ENCODE measurements at places on chromosomes 1 and 21. TPM values are rescaled to one million over a fixed set of nuclear protein-coding genes. Genes with fewer than 3 reads are reported as not detected.

TMPRSS3 gene
- total RNA-seq, result 49.1 TPM

ASB17 gene
- total RNA-seq, result not detected

DNA sequence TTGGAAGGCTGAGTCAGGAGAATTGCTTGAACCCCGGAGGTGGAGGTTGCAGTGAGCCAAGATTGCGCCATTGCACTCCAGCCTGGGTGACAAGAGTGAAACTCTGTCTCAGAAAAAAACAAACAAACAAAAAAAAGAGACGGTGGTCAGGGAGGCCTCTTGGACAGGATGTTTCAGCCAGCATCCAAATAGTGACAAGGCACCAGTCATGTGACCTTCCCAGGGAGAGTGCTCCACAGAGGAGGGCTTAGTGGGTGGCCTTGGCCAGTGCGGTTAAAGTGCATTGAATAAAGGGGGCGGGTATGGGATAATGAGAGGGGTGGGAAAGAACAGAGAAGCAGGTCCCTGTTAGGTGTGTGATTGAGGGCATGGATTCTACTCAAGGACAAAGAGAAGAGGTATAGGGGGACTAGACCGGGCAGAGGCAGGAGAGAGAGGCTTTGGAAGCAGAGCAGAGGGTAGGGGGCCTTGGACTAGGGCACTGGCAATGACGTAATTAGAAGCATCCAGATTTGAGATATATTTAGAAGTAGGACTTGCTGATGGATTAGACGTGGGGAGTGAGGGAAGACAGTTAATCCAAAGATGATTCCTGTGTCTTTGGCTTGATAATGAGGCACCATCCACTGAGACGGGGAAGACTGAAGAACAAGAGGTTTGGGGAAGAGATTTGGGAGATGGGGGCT, 12.0 kb upstream of the RYR2 start:
- no peak for DNase-seq
- H3K36me3 ChIP-seq, result no peaks in the 10 kb centered on the region
- H3K27ac ChIP-seq, result no peak overlapping the region
- H3K4me3 ChIP-seq, result no peak overlapping the region

GRCh38 chr1:207579436-207579799, 65.5 kb upstream of the CR1L start:
- peak; percentile 20 for DNase-seq
- no peak overlapping the region for H3K27ac ChIP-seq
- no peaks in the 10 kb centered on the region for H3K4me1 ChIP-seq
- no peaks in the 10 kb centered on the region for H3K27me3 ChIP-seq

- no peak for DNase-seq
- H3K27me3 ChIP-seq, result peaks cover 3% of the 10 kb centered on the region
- no peaks in the 10 kb centered on the region for H3K36me3 ChIP-seq
- H3K4me1 ChIP-seq, result no peaks in the 10 kb centered on the region
- H3K27ac ChIP-seq, result no peak overlapping the region
- H3K4me3 ChIP-seq, result no peak overlapping the region
These were observed 35.8 kb downstream of the GLIS1 start for GRCh38 chr1:53703174-53703573.

- H3K27me3 ChIP-seq, result no peaks in the 10 kb centered on the region
- no peaks in the 10 kb centered on the region for H3K36me3 ChIP-seq
- H3K4me3 ChIP-seq, result no peak overlapping the region
These were observed 280.3 kb downstream of the OMA1 start for GRCh38 chr1:58266242-58266641.

DNA sequence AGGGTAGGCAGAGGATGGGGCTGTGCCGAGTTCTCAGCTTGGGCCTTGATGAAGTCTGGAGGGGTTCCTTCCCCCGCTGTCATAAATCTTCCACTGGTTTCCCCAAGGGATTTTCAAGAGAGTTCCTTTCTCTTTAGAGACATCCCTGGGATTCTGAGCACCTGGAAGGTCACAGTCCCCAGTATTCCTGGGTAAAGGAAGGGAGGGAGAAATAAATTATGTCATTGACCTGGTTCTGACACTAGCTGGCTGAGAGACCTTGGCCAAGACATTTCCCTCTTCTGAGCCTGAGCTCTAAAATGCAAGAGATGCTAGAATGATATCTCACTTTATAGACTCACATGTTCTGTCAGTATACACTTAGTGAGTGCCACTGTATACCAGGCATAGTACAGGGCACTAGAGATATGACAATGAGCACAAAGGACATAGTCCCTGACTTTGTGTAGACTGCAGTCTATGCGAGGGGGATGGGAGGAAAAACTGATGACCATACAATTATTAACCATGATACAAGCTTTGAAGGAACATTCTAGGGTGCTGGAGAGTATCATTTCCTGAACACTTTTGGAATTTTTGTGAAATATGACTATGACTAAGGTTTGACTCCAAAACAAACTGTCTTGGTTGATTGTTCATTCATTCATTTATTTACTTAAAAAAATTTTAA, 165.8 kb upstream of the JUN start:
- no peaks in the 10 kb centered on the region for H3K27me3 ChIP-seq
- H3K27ac ChIP-seq, result no peak overlapping the region
- no peaks in the 10 kb centered on the region for H3K36me3 ChIP-seq
- H3K4me3 ChIP-seq, result no peak overlapping the region
- H3K4me1 ChIP-seq, result peaks cover 26% of the 10 kb centered on the region

GRCh38 chr1:27856561-27857343, 15.6 kb upstream of the THEMIS2 start:
- H3K27me3 ChIP-seq, result no peaks in the 10 kb centered on the region
- no peak for DNase-seq
- H3K4me1 ChIP-seq, result peaks cover 5% of the 10 kb centered on the region
- no peak overlapping the region for H3K27ac ChIP-seq
- H3K4me3 ChIP-seq, result no peak overlapping the region
- H3K36me3 ChIP-seq, result peaks cover 1% of the 10 kb centered on the region

UBASH3A gene
- total RNA-seq, result 38.9 TPM

DNA sequence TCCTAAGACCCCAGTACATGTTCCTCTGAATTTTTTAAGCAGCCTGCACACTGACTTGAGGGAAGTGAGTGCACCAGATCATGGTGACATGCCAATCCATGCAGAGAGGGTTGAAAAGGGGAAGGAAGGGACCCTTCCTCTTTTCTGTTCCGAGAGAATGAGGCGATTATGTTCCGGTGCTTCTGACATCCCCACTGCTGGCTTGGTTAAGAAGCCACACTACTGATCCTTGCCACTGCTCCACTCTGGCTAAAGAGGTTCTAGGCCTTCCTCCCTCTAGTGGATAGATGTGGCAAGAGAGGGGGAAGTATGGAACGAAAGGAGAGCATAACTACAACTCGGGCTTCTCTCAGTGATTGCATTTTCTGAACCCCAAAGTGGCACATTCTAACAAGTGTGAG, 1.8 kb upstream of the CYB5R1 start:
- H3K4me3 ChIP-seq, result no peak overlapping the region
- H3K4me1 ChIP-seq, result peaks cover 24% of the 10 kb centered on the region
- peak; percentile 46 for DNase-seq
- H3K27me3 ChIP-seq, result no peaks in the 10 kb centered on the region
- H3K27ac ChIP-seq, result no peak overlapping the region

- no peak for DNase-seq
- peaks cover 26% of the 10 kb centered on the region for H3K4me1 ChIP-seq
- peaks cover 35% of the 10 kb centered on the region for H3K36me3 ChIP-seq
- H3K27me3 ChIP-seq, result no peaks in the 10 kb centered on the region
- no peak overlapping the region for H3K27ac ChIP-seq
These were observed 13.8 kb downstream of the RBM34 start for GRCh38 chr1:235147269-235147668.

- H3K36me3 ChIP-seq, result peaks cover 22% of the 10 kb centered on the region
- peaks cover 67% of the 10 kb centered on the region for H3K4me1 ChIP-seq
- H3K4me3 ChIP-seq, result peak overlapping the region; percentile 92
- peak overlapping the region; percentile 70 for H3K27ac ChIP-seq
- no peaks in the 10 kb centered on the region for H3K27me3 ChIP-seq
These were observed 1.8 kb downstream of the PTTG1IP start for GRCh38 chr21:44871576-44872269.

DNA sequence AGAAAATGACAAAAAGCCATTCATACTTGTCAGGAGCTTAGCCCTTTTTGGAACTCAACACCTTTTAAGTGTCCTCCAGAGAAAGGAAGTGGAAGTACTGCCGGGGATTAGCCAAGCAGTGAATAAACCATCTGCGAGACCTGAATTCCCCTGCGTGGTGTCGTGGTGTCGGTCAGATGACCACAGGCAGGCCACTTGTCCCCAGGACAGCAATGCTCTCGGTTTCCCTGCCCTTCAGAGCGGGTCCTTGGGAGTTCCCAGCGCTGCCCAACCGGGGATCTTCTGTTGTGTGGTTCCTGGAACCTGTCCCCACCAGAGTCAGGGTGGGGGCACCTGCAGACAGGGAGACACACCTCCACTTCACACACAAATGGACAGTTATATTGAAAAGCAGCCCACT, 9.2 kb downstream of the GPR157 start:
- H3K27me3 ChIP-seq, result no peaks in the 10 kb centered on the region
- H3K36me3 ChIP-seq, result no peaks in the 10 kb centered on the region
- H3K27ac ChIP-seq, result no peak overlapping the region

VHLL gene
- total RNA-seq, result not detected

DNA sequence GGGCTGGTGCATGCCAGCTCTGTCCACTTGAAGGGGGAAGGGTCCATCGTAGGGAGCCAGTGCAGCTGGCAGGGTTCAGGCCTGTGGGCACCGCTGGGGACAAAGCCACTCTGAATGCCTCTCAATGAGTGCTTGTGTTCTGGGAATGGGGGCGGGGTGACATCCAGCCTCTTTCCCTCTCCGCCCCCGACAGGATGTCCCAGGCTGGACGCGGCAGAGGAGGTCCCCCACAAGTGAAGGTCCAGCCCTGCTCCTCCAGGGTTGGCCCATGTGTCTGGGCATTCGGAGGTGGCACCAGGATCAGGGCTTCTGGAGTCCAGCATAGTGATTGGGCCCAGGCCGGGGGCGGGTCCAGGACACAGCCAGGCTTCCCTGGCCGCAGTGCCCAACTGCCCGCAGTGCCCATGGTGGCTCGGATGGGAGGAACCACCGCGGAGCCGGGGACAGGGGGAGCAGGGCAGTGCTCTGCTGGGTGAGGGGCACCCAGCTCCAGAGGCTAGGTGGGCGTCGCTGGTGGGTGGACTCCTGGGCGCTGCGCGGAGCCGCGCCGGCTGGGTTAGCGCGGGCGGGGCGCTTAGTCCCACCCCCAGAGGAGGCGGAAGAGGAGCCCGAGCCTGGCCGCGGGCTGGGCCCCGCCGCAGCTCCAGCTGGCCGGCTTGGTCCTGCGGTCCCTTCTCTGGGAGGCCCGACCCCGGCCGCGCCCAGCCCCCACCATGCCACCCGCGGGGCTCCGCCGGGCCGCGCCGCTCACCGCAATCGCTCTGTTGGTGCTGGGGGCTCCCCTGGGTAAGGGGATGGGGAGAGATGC, at the start of gene SHISA4:
TSS of gene SHISA4 (plus strand) at position 617 of the 808 bp plus-strand sequence. CDS start at position 714, 97 bp downstream.
- no peaks in the 10 kb centered on the region for H3K36me3 ChIP-seq
- peaks cover 43% of the 10 kb centered on the region for H3K27me3 ChIP-seq
- DNase-seq, result peak; percentile 19
- peaks cover 5% of the 10 kb centered on the region for H3K4me1 ChIP-seq

GRCh38 chr1:5993556-5994491, 1.6 kb upstream of the NPHP4 start:
- H3K27ac ChIP-seq, result peak overlapping the region; percentile 92
- peak overlapping the region; percentile 99 for H3K4me3 ChIP-seq
- H3K27me3 ChIP-seq, result no peaks in the 10 kb centered on the region

GRCh38 chr1:12130466-12131130, 36.2 kb upstream of the TNFRSF1B start:
- no peak for DNase-seq
- H3K4me3 ChIP-seq, result no peak overlapping the region
- H3K36me3 ChIP-seq, result no peaks in the 10 kb centered on the region
- no peaks in the 10 kb centered on the region for H3K27me3 ChIP-seq
- peaks cover 54% of the 10 kb centered on the region for H3K4me1 ChIP-seq

CLSTN1 gene
- total RNA-seq, result 30.4 TPM

DNA sequence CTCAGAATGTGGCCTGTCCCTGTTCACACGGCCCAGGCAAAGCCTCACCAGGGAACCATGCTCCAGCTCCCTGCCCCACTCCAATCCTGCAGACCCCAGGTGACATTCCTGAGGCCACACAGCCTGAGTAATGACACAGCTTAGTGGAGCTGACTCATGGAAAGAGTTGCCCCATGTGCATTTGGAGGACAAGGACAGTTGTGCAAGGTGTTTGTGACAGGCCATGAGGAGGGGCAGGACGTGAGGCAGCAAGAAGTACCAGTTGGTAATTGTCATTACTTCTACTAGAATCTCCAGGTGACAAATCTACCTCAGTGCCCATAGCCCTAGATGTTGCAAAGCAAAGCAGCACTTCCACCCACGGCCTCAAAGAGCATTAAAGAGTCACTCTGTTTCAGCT, 15.2 kb downstream of the PRR9 start:
- no peak for DNase-seq
- no peak overlapping the region for H3K4me3 ChIP-seq
- H3K36me3 ChIP-seq, result no peaks in the 10 kb centered on the region
- no peaks in the 10 kb centered on the region for H3K4me1 ChIP-seq
- no peak overlapping the region for H3K27ac ChIP-seq

AADACL3 gene
- total RNA-seq, result not detected

- H3K36me3 ChIP-seq, result peaks cover 15% of the 10 kb centered on the region
- H3K4me1 ChIP-seq, result peaks cover 19% of the 10 kb centered on the region
- H3K27ac ChIP-seq, result no peak overlapping the region
These were observed 125.8 kb downstream of the SLC45A1 start for GRCh38 chr1:8443558-8444194.

- peaks cover 12% of the 10 kb centered on the region for H3K36me3 ChIP-seq
- H3K4me1 ChIP-seq, result peaks cover 46% of the 10 kb centered on the region
- peak; percentile 50 for DNase-seq
- H3K27me3 ChIP-seq, result no peaks in the 10 kb centered on the region
These were observed 36.7 kb upstream of the WASF2 start for GRCh38 chr1:27526569-27527222.

- H3K4me1 ChIP-seq, result no peaks in the 10 kb centered on the region
- H3K27ac ChIP-seq, result no peak overlapping the region
- H3K36me3 ChIP-seq, result no peaks in the 10 kb centered on the region
- H3K4me3 ChIP-seq, result no peak overlapping the region
These were observed 102.0 kb upstream of the VANGL1 start for GRCh38 chr1:115539736-115540135.

GRCh38 chr1:162361349-162361748, 15.3 kb downstream of the SPATA46 start:
- H3K27ac ChIP-seq, result no peak overlapping the region
- H3K4me1 ChIP-seq, result no peaks in the 10 kb centered on the region
- no peak for DNase-seq

- DNase-seq, result no peak
- H3K4me1 ChIP-seq, result no peaks in the 10 kb centered on the region
- peaks cover 74% of the 10 kb centered on the region for H3K36me3 ChIP-seq
- no peak overlapping the region for H3K4me3 ChIP-seq
- H3K27ac ChIP-seq, result peak overlapping the region; percentile 79
- H3K27me3 ChIP-seq, result no peaks in the 10 kb centered on the region
These were observed 51.3 kb downstream of the DHRS3 start for GRCh38 chr1:12566484-12567287.

DNA sequence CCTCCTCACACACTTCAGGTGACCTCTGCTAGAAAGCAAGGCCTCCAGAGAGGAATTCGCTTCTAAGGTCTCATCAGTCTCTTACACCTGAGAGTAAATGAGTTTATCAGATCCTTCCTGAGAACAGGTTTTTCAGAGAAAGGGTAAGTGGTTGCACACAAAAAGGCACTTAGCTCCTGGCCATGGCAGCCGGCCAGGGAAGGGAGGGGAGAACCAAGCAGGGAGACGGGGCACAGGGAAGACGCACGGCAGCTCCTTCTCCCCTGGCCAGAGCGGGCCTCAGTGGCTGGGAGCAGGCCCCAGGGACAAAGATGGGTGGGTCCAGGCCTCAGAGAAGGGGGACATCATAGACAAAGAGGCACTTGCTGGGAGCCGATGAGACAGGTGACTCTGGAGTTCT, 3.6 kb upstream of the TNNT2 start:
- DNase-seq, result no peak
- no peaks in the 10 kb centered on the region for H3K27me3 ChIP-seq
- H3K4me3 ChIP-seq, result no peak overlapping the region
- H3K4me1 ChIP-seq, result no peaks in the 10 kb centered on the region

Measured in activated naive CD8-positive, alpha-beta T cell treated with anti-CD3 and anti-CD28 coated beads for 36 hours (primary cell).